Esophagus muscularis mucosa (tissue), 4 donors: ENCODE measurements at places on chromosomes 1 and 21. TPM values are rescaled to one million over a fixed set of nuclear protein-coding genes. Genes with fewer than 3 reads are reported as not detected.

GRCh38 chr1:60280256-60280655, 206.7 kb upstream of the C1orf87 start:
- DNase-seq: no peak

- DNase-seq: no peak
Observed at GRCh38 chr1:53549781-53550180, 90.6 kb downstream of the DMRTB1 start.

GRCh38 chr1:68231627-68232288, 565 bp downstream of the WLS start:
- DNase-seq: peak; percentile 96

DNA sequence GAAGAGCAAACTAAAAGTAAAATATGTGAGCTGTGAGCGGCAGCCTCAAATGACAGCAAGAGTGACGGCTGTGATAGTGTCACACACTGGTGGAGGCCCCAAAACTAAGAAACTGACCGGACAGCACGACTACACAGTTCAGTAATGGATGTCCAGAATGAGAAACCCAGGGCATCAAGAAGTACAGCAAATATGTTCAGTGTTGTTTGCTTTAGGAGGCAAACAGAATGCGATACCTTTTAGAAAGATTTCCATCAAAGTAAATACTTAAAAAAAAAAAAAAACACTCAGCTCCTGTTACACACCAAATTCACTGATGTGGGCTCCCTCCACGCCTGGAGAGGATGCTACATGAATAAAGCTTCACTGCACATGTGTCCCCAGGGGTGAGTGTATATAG, 1.1 kb upstream of the PKP1 start:
- no peak for DNase-seq

DNA sequence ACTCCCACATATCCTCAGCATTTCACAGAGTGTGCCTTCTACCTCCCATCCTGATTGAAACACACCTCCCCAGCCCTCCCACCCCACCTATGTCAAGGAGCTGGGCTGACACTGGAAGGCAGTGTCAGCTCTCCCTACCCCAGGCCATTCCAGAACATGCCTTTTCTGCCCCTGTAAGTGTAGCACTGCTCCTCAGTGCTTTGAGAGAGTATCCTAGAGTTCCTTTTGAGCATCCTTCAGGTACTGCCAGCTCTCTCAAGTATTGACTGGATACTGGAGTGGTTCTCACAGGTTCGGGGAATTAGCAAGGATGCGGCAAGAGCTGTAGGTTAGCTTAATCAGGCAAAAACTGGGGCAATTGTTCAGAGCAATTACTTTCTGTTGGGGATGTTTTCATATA, 21.8 kb downstream of the C1orf116 start:
- no peak for DNase-seq

DNA sequence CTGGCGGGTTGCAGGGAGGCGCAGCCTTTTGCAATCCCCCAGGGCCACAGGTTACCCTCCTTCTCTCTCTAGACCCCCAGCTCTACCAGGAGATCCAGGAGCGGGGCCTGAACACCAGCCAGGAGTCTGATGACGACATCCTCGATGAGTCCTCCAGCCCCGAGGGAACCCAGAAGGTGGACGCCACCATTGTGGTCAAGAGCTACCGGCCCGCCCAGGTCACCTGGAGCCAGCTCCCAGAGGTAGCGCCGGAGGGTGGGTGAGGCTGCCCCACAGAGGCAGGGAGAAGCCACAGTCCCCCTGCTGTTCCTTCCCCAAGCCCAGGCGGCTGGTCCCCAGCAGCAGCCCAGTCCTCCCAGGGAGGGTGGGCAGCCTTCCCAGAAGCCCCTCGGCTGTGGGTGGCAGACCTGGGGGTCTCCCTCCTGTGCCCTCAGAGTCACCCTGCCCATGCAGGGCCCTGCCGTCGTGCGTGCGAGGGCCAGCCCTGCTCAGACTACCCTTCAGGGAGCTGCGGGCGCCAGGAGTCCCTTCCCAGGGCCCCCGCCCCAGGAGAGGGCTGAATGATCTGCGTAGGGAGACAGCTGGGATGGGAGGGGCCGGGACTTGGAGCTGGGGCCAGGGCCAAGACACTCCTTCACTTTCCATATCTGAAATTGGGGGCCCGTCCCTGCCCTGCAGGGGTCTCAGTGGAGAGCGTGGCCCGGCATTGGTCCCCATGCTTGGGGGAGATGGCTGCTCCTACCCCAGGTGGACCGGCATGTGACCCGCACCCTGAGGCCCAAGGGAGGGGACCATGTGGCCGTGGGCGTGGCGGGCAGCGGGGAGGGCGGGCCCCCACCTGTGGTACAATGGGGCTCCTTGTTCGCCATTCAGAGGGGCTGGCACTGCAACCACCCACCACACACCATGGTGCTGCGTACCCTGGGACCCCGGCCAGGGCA, 12.9 kb downstream of the ARHGEF16 start:
- DNase-seq: no peak

DNA sequence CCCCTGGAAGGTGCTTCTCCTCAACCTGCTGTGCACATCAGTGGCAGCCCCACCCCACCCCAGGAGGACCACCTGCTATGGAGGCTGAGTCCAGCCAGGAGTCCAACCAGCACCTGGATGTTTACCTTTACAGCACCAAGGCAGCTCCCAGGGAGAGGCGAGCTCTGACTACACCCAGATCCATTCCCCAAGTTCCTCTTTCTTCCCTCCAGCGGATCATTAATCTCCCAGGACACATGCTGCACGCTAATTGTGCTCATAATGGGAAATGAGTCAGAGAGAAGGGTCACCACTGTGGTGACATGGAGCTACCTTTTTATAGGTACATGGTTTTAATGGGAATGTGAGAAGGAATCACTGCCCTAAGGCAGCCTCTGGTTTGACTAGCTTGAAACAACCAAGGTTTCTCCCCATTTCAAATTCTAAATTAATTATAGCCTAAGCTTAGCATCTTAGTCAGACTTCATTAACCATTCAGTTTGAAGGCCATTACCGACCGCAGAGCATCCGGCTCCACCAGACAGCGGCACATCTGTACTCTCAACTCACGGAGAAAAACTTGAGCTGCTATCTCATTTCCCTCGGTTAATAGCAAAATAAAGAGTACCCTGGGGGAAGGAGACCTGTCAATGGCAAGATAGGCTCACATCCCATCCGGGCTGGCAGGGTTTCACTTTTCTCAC, 173.1 kb upstream of the GALNT2 start:
- peak; percentile 80 for DNase-seq

- DNase-seq: no peak
Observed at GRCh38 chr1:67853704-67854103, 20.4 kb upstream of the GNG12 start.

- DNase-seq: no peak
Observed at GRCh38 chr1:18880585-18880984, 21.1 kb upstream of the TAS1R2 start.

- no peak for DNase-seq
Observed at GRCh38 chr21:29873908-29874307, 65.9 kb downstream of the GRIK1 start.

GRCh38 chr1:69569175-69569541, 1.4 kb downstream of the LRRC7 start:
- DNase-seq: no peak

DNA sequence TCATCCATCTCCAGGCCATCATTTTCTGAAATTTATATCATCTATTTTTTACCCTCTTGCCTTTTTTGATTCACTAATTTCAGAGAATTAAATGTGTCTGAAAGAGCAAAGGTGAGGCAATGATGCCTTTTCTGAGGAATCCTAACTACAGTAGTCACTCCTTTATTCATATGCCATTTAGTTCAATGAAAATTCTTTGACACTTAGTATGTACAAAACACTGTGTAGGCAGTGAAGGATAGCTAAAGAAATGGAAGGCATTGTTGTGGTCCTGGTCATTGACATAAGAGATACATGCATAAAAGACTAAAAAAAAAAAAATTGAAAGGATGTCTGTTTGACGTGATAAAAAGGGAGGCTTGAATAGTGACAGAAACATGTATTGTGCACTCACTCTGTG, 171.9 kb upstream of the BEND5 start:
- no peak for DNase-seq

Gene PGBD5
- 0.19 TPM for total RNA-seq

Gene HSF2BP
- total RNA-seq: 0.66 TPM

Gene CELA3B
- not detected for total RNA-seq

Gene SCYL3
- total RNA-seq: 10.2 TPM

Gene GABPA
- 18.1 TPM for total RNA-seq

Gene FALEC
- not detected for total RNA-seq
